NB4 (cell line): ENCODE measurements at places on chromosomes 11 and 22.
A peak's percentile ranks its signal among the peaks of the same experiment; 100 is the strongest.

GRCh38 chr11:124717786-124718651 lies 21.7 kb upstream of the NRGN start:
- DNase-seq: peak; percentile 72

DNA sequence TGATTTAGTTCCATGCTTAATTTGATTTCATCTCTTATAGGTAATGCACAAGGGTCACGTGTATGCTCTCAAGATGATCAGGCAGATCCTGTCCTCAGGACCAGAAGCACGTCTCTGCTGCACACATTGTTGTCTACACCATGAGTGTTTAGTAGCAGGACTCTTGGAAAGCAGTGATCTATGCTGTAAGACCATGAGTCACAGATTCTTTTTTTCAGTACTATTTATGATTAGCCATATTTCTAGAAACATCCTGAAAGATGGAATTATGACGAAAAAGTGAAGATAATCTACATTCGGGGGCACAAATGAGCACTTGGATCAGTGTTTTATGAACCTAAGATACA lies 29.6 kb downstream of the ZBED4 start:
- no peak for DNase-seq

DNA sequence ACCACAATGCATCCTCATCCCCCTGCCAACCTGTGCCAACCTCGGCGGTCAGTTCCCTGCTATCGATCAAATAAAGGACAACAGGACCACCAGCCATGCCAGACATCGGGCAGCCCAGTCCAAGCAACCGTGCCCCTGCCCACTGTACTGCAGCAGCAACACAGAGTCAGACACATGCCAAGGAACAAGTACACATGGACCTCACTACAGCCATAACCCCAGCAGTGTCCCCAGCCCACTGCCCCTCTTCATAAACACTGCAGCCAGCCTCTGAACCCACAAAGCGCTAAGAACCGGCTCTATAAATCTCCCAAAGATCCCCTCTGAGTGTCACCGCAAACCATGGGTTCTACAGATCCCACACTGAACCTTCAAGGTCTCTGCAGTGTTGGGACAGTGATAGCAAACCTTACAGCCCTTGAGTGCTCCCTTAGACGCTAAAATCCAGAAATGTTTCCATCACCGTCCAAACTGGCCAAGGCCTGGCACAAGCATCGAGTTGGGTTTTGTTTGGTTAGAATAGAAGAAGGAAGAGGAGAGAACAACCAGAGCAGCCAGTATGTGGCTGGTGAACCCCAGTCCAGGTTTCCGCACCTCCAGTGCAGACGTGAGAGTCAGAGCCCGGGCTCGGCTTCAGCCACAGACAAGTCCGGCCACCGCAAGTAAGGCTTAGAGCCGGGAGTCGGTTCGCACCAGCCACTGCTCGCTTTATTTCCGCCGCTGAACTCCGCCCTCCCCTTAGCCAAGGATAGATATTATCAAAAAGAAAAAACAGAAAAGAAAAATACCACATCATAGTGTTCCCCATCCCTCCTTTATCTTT lies 7.9 kb downstream of the PAX6 start:
- DNase-seq: peak; percentile 51

DNA sequence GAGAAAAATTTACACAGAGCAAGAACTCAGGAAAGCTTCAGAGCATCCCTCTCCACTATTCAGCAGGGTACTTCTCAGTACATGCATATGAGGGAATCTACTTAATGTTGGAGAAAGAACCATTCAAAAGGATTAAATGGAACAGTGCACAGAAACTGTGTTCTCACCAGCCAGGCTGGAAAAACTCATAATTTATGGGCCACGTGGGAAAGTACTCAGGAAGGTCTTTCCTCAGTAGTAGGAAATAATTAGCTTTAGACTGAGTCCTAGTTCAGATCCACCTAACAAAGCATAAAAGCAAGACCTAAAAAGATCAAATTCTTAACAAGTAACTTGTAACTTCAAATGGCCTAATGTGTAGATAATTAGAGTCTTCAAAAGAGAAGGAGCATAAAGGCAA lies 134.0 kb downstream of the FAM76B start:
- DNase-seq: no peak

GRCh38 chr11:128195756-128196155 lies 391.6 kb downstream of the ETS1 start:
- DNase-seq: no peak

DNA sequence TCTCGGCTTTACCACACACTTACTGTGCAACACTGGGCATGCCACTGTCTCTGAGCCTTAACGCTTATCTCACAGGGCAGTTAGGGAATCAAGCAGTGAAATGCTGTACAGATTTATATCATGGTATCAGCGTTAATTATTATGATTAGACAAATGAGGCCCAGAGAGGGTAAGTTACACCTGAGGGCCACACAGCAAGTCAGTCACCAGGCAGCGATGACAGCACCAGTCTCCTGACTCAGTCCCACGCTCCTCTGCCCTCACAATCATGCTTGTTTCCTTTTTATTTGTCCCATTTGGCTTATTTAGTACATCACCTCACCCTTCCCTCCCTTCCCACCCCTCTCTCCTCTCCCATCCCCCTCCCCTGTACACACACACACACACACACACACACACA lies 12.2 kb downstream of the CHRDL2 start:
- no peak for DNase-seq

DNA sequence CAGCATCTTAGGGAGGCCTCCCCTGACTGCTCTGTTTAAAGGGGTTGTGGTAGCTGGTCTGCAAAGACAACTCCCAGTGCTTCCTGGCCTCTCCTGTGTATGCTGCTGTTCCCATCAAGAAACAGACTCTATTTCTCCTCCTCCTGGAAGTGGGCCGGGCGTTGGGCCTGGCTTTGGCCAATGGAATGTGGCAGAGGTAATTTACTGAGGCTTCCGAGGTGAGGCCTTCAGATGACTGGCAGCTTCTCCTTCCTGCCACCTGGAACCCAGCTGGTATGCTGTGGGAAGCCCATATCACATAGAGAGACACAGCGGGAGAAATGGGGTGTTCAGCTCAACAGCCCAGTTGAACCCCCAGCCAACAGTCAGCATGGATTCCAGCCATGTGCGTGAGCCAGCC lies 25.1 kb upstream of the EIF3D start:
- no peak for DNase-seq

DNA sequence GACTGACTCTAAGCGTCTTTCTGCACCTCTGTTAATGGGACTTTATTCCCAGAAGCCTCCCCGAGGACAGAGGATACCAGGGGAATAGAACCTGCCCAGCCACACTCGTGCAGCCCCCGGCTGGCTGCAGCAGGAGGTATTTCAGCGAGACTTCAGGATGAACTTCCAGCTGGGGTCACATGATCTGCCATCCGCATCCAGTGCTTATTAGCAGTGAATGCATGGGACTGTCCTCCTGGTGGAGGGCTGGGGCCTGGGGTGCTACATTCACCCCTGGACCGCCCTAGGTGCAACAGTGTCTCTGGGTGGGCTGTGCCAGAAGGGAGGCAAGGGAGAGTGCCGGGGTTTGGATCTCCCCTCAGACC lies 1.6 kb downstream of the DUSP8 start:
- no peak for DNase-seq

- no peak for DNase-seq
These were observed 134.1 kb downstream of the GRIK4 start for GRCh38 chr11:120645639-120646038.

- no peak for DNase-seq
These were observed 60.9 kb upstream of the CLMP start for GRCh38 chr11:123255909-123256308.

- DNase-seq: no peak
These were observed 350.7 kb downstream of the LARGE1 start for GRCh38 chr22:33569559-33569958.

DNA sequence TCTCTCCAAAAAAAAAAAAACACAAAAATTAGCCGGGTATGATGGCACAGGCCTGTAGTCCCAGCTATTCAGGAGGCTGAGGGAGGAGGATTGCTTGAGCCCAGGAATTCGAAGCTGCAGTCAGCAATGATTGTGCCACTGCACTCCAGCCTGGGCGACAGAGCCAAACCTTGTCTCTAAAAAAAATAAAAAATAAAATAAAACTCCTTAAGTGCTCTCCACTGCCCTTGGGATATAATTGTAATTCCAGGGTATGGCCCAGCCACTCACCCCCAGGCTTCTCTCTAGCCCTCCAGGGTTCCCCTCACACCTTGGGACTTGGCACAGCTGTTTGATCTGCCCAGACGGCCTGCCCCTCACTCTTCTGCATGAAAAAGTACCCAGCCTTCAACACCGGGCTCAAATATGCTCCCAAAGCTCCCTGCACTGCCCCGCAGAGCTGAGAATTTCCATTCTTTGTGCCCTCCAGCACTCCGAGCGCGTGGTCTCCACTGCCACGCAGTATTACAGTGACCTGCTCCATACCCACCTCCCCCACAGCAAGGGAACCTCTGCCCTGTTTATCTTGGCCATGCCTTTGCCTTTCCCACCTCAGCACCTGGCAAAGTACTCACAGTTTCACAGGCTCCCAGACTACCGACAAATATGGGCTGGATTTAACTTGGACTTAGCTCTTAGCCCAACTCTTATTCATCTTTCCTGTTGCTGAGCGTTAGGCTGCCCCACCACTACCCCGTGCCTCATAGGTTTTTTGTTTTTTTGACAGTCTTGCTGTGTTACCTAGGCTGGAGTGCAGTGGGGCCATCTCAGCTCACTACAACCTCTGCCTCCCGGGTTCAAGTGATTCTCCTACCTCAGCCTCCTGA lies 7.6 kb upstream of the FTH1 start:
- DNase-seq: no peak

GRCh38 chr11:44539971-44540370 lies 25.5 kb upstream of the CD82 start:
- DNase-seq: no peak

DNA sequence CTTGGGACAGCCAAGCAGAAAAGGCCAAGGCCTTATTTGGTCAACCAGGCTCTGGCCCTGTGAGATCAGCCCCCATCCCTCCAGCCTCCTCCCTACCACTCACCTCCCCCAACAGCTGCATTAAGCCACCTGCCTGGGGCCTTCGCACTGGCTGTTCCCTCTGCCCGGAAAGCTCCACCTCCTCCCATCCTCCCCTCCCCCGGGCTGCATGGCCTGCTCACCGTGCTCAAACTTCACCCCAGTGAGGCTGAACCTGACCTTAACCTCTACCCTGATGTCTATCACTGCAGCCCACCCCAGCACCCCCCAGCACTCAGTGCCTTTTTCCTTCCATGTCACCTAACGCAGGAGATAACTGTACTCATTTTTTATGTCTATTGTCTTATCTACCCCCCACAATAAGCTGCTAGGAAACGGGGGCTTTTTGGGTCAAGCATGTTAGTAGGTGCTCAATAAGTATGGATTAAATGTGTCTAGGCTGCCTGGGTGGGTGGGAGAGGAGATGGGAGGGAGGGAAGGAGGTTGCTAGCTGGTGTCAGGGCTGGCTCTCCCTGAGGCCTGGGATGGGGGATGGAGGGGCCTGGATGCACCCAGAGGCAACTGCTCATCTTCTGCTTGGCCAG lies 912 bp downstream of the PTPRCAP start:
- DNase-seq: peak; percentile 96

DNA sequence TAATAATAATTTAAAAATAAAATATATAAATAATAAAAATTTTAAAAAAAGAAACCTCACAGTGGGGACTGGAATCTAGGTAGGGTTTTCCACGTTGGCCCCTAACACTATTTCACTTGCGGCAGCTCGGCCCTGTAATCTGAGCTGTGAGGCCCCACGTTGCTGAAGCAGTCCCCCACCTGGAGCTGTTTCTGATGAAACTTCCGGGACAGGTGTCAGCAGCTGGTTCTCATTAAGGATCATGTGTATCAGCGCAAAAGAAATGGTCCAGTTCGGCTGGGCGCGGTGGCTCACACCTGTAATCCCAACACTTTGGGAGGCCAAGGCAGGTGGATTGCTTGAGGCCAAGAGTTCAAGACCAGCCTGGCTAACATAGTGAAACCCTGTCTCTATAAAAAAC lies 17.3 kb downstream of the RHOD start:
- peak; percentile 1 for DNase-seq
